ENCODE measurements at places on chromosomes 2 and 18. TPM values are rescaled to one million over a fixed set of nuclear protein-coding genes. Genes with fewer than 3 reads are reported as not detected.

The PLA2R1 gene
- total RNA-seq = 6.6 TPM

The RGPD5 gene
- 43.4 TPM for total RNA-seq

- peaks cover 2% of the 10 kb centered on the region for H3K27me3 ChIP-seq
- no peak for DNase-seq
- H3K36me3 ChIP-seq = no peaks in the 10 kb centered on the region
- H3K4me1 ChIP-seq = no peaks in the 10 kb centered on the region
- H3K4me3 ChIP-seq = no peak overlapping the region
Measured at GRCh38 chr2:100262046-100262445, 60.3 kb downstream of the LONRF2 start.

DNA sequence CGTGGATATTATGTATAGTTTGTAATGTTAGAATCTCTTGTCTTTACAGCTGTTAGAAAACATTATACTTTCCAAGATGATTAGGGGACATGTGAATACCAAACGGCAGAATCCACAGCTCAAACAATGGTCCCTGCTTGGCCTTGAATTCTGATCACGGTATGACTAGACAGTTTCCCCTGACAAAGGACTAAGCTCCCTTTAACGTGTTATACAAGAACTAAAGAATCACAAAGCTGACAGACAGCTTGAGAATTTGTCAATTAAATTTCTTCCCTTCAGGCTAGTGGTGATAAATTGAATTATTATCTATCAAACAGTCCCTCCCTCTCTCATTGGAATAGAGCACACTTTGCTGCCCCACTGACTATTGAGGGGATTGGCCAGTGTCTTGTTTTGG is 359.2 kb upstream of the ID2 start:
- no peak overlapping the region for H3K4me3 ChIP-seq
- H3K27me3 ChIP-seq = no peaks in the 10 kb centered on the region

All from kidney (tissue), 22 donors.